ENCODE measurements at places on chromosomes 16 and 17.

GRCh38 chr17:40501499-40501911 lies at the start of gene TNS4:
TSS of gene TNS4 (minus strand) at chr17:40501623. CDS start at chr17:40496425, 5,198 bp downstream.
- no peak for DNase-seq

- no peak for DNase-seq
Measured at GRCh38 chr16:31527734-31528274, at the start of gene AHSP. TSS of gene AHSP (plus strand) at chr16:31527900. CDS start at chr16:31528140, 240 bp downstream.

- no peak for DNase-seq
Measured at GRCh38 chr16:49886554-49887094, 30.7 kb upstream of the ZNF423 start.

- no peak for DNase-seq
Measured at GRCh38 chr17:39683295-39683939, 4.4 kb downstream of the PGAP3 start.

DNA sequence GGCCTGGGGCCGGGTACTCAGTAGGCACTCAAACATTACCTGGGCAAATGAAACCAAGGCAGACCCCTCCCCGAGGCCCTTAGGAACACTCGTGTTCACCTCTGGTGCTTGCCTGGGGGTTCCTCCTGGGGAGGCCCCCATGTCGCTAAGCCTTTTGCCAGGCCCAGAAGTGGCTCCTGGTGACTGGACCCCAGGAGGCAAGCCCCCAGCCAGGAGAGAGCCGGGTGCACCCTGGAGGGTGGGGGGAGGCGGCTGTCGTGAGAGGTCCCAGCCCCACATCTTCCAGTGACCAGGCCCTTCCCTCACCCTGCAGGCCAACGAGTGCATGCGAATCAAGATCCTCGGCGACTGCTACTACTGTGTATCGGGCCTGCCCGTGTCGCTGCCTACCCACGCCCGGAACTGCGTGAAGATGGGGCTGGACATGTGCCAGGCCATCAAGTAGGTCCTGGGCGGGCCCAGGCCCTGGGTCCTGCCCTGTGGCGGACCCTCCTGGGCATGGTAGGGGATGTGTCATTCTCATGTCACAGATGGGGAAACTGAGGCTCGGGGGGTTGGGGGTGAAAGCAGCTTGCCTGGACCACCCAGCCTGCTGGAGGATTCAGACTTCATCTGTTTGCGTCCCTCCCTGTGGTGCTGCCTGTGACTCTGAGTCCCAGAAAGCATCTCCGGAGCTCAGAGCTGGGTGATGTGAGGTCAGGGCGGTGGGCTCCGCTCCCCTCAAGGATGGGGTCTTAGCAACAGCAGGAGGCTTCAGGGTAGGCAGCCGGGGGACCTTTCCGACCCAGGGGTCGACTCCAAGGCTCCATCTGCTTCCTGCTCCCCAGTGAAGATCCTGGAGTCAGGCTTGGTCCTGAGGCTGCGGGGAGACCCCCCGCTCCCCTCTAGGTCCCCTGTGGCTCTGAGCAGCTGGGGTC lies 32.5 kb downstream of the ADCY7 start:
- DNase-seq = no peak

DNA sequence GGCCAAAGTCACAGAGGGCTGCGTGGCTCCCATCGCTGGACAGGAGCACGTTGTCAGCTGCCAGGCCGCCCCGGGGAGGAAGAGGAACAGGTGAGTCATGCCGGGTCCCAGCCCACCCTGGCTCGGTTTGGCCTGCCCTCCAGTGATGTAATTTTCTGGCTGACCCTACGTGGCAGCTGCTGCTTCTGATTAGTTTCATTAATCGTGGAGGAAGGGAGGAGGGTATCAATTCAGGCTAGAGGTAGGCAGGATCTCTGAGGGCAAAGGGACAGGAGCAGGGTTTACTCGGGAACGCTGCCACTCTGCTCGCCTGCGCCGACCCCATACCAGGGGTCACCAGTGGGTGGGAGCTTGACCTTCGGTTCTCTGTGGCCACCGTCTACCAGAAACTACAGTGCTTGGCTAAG lies 11.7 kb upstream of the SPATA32 start:
- DNase-seq = no peak

GRCh38 chr17:26782153-26782552 lies 511.8 kb upstream of the WSB1 start:
- no peak for DNase-seq

DNA sequence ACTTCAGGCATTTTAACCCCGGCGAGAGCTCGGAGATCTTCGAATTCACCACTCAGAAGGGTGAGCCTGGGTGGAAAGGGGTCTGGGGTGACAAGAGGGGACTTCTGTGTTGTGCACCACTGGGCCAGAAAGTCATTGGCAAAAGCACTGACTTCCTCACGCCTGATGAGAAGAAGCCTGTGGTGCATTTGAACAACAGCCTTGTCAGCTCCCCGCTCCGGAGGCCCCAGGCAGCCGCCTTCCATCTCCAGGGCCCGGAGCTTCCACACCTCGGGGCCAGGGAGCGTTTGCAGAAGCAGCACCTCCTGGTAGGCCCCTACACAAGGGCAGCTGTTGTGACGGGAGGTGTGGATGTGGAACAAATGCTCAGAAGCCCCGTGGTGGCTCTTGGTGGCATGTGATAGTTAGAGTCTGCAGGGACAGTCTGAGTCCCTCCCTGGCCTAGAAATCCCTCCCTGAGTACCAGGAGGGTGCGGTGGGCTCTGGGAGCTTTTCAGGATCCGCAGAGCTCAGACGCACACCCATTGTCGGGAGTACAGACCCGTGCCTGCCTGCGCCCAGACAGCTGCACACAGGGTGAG lies 9.7 kb downstream of the CACNG1 start:
- no peak for DNase-seq

DNA sequence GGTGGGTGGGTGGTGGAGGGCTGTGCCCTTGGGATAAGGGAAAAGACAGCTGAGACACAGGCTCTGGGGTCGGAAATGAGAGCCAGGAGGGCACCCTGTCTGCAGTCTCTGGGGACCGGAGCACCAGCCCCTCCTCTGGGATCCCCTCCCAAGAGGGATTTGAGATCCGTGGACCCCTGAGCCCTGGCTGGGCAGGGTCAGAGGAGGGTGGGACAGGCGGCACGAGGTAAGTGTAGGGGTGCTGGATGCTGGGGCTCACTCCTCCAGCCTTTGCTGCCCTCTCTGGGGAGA lies 425 bp downstream of the SGSH start:
- DNase-seq = no peak

All from DMS53 (cell line).